ENCODE measurements at places on chromosomes 7 and 10.

GRCh38 chr7:150631866-150632864 is at the start of gene GIMAP6:
TSS of gene GIMAP6 (minus strand) at chr7:150632385. CDS start at chr7:150630142, 2,243 bp downstream.
- DNase-seq: no peak

DNA sequence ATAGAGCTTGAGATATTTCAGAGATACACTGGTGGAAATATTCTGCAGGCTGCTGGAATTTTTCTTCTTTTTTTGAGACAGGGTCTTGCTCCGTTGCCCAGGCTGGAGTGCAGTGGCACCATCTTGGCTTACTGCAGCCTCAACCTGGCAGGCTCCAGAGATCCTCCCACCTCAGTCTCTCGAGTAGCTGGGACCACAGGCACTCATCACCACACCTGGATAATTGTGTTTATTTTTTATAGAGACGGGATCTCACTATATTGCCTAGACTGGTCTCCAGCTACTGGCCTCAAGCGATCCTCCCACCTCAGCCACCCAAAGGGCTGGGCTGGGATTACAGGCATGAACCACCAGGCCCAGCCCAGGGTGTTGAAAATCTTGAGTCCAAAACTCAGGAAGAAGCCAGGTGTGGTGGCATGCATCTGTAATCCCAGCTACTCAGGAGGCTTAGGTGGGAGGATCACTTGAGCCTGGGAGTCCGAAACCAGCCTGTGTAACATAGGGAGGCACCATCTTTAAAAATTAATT is 55.7 kb upstream of the FOXK1 start:
- no peak for DNase-seq

DNA sequence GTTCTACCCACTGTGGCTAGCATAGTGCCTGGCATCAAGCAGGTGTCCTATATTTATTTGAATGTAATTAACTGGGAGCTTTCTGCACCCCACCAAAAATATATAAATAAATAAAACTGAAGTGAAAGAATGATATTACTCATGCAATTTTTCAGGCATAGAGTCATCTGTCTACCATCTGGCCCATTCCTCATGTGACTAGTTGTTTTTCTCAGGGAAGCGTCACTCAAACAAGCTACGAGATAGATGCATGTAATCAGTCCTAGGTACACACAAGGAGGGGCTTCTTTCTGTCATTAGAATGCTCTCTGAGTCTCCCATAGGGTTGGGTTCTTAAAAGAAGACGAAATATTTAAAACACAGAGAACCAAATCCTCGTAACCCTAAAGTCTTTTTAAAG is 255.5 kb upstream of the KMT2E start:
- no peak for DNase-seq

DNA sequence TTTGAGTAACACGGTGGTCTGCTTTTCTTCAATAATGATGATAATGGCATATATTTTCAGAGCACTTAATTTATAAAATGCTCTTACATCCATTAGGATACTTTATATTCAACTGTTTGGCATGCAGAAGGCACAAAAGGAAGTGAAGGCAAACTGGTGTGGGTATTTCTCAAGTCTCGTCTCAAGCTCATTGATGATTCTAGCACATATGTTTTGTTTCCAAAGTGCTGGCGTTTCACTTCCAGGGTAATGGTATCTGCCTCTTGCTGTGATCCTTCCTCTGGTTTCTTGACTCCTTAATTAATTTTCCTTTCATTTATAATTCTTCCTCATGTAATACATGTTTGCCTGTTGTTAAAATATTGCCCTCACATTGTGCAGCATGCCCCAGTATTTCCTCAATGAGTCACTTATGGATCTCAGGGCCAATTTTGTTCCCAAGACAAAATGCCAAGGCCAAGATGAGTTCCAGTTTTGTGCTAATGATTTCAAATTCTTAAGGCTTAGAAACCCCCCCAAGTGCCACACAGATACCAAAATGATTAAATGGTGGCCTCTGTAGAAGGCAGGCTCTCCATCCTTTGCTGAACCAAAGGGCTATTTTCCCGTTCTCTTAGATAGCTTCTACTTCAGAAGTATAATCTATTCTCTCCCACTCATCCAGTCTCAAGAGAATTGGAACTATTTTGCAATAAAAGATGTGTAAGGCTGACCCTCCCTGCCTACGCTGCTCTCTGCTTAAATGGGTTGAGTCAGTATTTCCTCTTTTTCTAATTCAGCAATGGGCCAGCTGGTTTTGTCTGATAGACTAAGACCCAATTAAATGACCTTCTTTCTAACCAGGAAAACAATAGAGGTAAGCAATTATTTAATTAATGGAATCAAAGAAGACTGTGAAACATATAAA is 171.2 kb downstream of the ZNF365 start:
- no peak for DNase-seq

GRCh38 chr7:51220226-51220625 is 96.4 kb downstream of the COBL start:
- no peak for DNase-seq

DNA sequence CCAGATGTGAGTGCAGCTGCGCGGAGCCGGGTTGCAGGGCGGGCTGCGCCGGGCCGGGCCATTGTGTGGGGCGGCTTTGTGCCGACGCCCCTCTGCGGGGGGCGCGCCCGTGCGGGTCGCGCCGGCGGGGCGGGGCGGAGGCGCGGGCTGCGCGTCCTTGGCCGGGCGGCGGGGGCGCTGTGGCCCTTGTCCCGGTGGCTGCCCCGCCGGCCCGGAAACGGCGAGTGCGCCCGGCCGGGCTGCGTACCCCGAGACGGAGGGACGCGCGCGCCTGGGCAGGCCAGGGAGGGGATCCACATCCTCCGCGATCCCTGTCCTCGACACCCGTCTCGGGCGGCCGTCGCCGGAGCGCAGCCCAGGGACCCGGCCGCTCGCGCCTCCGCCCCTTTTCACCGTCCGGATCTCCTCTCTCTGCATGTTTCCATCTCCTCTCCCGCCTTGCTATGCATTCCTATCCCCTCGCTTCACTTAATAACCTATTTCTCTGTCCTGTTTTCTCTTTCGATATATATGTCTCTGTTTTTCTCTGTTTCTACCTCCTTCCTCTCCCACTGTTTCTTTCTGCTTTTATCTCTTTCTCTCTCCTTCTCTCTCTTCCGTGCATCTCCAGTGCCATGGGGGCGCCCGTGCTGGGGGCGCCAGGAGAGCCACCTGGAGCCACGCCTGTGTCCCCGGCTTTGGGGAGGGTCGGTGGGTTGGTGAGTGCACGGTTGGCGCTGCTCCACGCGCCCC is 765 bp downstream of the PFKFB3 start:
- no peak for DNase-seq

GRCh38 chr10:470339-471003 is 219.0 kb downstream of the DIP2C start:
- DNase-seq: no peak

GRCh38 chr10:49010295-49010694 is 70.7 kb upstream of the LRRC18 start:
- no peak for DNase-seq

DNA sequence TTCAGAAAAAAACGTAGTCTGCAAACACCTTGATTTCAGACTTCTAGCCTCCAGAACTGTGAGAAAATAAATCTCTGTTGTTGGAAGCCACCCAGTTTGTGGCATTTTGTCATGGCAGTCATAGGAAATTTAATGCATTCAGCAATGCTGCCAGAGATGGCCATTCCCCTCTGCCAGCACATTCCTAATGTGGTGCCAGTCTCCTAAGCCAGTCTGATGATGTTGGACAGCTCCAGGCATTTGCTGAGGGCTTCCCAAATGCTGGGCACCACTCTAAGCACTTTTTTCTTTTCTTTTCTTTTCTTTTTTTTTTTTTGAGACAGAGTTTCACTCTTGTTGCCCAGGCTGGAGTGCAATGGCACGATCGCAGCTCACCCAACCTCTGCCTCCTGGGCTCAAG is 666.7 kb upstream of the C7orf33 start:
- DNase-seq: no peak

GRCh38 chr7:157278791-157279724 is 57.7 kb upstream of the DNAJB6 start:
- DNase-seq: peak; percentile 53

DNA sequence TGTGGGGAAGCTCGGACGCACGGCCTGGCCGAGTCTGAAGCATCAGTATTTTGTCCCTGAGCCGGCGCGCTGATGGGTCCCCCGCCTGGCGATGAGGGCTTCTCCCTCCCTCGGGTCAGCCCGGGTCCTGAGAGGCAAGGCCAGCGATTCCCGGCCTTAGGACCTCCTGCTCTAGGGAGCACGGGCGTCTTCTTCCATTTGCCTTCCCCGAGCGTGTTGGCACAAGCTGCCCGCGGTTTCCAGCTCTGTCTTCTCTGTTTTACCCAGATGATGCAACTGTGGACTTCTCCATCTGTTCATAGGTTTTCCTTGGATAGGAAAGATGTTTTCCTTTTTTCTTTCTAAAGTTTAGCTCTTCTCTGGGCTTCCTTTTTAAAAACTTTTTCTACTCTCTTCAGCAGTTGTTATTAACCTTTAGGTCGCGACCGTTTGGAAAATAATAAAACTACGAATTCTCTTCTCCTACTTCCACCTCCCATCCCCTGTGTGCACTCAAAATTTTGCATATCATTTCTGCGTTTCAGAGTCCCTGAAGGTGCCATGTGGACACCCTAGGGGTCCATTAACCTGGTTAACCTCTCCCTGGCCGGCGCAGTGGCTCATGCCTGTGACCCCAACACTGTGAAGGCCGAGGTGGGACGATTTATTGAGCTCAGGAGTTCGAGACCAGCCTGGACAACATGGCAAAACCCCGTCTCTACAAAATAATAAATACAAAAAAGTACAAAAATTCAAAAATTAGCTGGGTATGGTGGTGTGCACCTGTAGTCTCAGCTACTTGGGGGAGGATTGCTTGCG is 1.4 kb upstream of the SLC25A28 start:
- DNase-seq: no peak

DNA sequence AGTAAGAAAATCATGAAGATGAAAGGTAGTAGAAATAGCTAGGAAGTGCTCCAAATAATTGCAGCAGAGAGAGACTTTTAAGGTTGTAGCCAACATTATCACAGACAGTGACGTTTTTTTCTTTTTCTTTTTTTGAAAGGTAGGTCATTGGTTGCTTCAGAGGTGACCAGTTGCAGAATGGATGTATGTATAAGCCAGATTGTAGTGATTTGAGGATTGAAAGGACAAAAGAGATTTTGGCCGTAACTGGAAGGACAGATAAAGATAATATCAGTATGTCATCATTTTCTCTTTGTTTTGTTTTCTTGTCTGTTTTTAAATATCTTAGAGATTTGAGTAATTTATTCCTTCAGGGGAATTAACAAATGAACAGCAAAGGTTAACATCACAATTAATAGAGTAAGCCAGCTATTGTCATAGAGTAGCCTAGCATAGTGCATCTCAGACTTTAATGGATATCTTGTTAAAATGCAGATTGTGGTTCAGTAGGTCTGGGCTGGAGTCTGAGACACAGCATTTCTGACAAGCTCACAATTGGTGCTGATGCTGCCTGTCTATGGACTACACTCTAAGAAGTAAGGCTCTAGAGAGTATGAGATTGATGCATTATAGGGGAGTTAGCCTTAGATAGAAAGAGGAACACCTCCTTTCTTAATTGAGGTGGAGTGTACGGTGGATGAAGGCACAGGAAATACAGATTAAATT is 28.3 kb downstream of the CDK13 start:
- no peak for DNase-seq

DNA sequence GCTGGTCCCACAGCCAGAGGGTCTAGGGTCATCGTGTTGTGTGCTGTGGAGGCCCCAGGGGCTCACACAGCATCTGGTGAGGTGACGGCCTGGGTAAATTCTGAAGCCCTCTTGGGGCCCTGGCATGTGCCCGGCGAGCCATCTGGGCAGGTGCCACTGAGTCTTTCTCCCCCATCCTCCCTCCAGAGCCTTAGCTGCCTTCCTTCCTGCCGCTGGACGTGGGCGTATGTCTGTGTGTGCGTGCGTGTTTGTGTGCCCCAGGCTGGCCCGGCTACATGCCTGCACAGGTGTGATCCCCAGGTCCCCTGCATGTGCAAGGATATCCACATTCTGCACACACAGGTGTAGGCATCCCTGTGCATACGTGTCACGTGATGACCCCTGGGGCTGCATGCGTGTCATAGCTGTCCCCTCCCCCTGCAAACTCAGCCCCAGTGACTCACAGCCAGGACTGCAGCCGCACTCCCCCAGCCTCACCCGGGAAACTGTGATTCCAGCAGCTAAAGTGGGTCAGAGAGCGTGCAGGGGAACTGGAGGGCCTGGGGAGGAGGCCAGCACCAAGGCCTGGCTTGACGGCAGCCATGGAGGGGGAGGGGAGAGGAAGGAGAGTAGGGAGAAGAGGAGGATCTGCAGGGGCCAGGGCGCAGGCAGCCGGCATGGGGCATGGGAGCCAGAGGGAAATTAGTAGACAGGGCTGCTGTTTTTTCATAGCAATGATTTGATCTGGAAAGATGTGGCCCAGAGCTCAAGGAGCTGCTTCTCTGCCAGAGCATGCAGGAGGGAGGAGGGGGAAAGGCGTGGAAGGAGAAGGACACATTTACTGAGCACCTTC is 46.4 kb downstream of the ELFN1 start:
- DNase-seq: no peak

DNA sequence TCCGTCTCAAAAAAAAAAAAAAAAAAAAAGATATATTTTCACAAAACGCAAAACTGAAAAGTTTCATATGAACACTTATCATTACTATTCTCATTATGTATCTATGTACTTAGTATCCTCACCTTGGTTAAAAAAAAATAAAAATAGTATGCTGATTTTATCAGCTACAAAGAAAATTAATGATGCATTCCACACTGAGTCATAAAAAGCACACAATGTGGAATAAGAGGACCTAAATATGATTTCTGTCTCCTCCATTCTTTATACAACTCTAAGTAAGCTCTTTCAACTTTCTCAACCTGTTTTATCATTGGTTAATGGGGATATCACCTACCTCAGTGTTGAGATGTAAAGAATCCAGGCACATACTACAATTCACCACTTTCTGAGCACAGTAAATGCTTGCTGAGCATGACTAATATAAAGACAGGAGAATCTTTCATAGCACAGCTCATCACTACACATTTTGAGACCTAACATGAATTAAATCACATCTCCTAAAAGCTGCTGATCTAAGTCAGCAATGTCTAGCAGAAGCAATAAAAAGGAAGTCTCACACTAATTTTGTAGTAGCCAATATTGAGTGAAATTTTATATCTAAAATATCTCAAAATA is 2.7 kb downstream of the SNX13 start:
- no peak for DNase-seq

GRCh38 chr7:20241911-20242261 is 24.7 kb upstream of the MACC1 start:
- DNase-seq: no peak

DNA sequence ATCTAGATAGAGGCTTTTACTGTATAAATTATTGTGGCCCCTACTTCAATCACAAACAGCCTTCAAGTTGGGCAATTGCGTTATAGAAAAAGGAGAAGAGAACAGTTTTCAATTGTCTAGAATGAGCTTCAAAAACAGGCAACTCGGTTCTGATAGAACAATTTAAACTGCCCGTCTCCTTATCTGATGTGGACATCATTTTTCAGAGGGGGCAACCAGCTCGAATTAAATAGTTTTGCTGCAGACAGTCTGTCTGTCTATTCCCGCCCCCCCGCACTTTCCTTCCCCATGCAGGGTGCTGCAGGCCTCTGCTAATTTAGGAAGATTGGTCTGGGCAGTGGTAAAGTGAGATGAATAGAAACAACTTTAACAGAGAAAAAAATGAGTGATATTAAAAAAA is 58.4 kb downstream of the BUB3 start:
- no peak for DNase-seq
